ENCODE measurements at places on chromosomes 4 and X. TPM values are rescaled to one million over a fixed set of nuclear protein-coding genes. Genes with fewer than 3 reads are reported as not detected.

The HGFAC gene
- 0.20 TPM for total RNA-seq

- DNase-seq, result no peak
These were observed 5.6 kb downstream of the AMOT start for GRCh38 chrX:112835019-112835418.

The HSFX1 gene
- 0.79 TPM for total RNA-seq

- no peak for DNase-seq
These were observed 69.7 kb downstream of the MCUB start for GRCh38 chr4:109629775-109630174.

- no peak for DNase-seq
These were observed 72.6 kb downstream of the DMD start for GRCh38 chrX:33138677-33139249.

The PRR32 gene
- 3.5 TPM for total RNA-seq

DNA sequence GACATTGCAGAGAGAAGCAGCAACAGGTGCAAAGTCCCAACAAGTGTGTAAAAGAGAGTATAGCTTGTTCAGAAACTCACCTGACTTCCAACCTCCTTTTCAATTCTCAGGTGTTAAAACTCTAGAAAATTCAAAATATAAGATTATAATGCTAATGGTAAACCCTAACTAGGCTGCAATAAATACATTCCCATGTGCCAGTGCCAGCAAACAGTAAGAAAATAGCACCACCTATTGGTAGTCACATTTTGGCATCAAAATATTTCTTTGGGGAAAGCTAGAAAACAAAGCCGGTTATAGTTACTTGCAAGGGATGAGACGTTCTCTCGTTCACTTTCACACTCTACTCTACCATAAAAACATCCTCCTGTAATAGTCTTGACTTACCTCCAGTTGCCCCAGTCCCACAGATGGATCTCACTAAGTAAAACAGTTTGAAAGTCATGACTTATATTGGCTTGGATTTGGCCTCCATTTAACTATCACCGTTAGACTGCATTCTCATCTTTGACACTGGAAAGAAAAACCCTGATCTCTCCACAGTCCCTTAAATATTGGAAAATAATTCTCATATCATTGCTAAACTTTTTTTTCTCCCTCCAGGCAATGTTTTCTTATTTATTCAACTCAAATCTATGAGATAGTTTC is 9.6 kb downstream of the BMP3 start:
- peak; percentile 18 for DNase-seq

DNA sequence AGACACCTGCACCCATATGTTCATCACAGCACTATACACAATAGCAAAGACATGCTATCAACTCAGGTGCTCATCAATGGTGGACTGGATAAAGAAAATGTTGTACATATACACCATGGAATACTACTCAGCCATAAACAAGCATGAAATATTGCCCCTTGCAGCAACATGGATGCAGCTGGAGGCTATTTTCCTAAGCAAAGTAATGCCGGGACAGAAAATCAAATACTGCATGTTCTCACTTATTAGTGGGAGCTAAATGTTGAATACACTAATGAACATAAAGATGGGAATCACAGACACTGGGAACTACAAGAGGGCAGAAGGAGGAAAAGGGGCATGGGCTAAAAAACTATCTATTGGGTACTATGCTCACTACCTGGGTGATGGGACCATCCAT is 278.5 kb downstream of the GPC3 start:
- no peak for DNase-seq

DNA sequence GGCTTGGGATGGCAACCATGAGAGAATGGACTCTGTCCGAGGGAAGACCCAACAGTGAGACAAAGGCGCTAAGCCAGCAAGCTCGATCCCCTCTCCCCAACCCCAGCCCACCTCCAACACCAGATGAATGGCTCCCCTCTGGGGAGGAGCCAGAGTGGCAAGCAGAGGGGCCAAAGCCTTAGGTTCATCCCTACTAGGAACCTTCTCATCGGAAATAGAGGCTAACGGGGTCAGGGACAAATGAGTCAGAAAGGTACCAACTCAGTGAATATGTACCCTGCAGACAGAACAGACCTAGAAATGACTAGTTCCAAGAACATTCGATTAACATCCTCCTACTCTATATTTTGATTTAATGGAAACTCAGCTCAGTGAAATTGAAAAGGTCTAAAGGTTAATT is 73.9 kb downstream of the NSG1 start:
- no peak for DNase-seq

DNA sequence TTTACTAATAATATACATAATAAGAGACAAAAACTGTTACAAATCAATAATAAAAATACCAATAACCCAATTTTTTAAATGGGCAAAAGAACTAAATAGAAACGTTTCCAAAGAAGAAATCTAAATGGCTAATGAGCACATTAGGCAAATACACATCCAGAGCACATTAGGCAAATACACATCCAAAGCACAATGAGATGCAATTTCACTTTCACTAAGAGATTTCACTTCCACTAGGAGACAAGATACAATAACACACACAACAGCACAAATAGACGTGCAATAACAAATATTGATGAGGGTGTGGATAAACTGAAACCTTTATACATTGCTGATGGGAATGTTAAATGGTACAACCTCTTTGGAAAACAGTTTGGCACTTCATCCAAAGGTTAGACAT is 250.7 kb downstream of the ARAP2 start:
- DNase-seq, result no peak

- DNase-seq, result no peak
These were observed 391.9 kb upstream of the NDST4 start for GRCh38 chr4:115505326-115505725.

GRCh38 chr4:10273030-10273429 is 156.4 kb upstream of the WDR1 start:
- no peak for DNase-seq

- DNase-seq, result peak; percentile 61
These were observed 370.3 kb upstream of the SMIM31 start for GRCh38 chr4:164383358-164384220.

DNA sequence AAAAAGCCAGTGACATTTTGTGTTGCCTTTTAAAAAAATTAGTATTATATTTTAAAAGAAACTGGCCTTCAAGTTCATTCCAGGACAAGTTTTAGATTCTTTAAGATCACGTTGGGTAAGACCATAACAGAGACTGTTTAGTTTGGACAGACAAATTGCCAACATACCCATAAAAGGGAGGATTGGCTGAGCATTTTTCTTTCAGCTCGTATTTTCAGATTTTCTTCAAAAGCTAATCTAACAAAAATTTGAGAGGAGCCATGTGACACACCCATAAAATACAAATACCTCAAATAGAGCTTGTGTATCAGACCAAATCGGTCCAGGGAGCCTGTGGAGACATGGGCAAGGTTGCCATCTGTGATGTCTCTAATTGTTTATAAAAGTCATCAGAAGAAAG is 74.6 kb upstream of the C1QTNF7 start:
- DNase-seq, result no peak

The ASB9 gene
- 1.7 TPM for total RNA-seq

- no peak for DNase-seq
These were observed 12.0 kb upstream of the SLC2A9 start for GRCh38 chr4:10033191-10033881.

- no peak for DNase-seq
These were observed 283.2 kb downstream of the DCHS2 start for GRCh38 chr4:154208424-154208823.

DNA sequence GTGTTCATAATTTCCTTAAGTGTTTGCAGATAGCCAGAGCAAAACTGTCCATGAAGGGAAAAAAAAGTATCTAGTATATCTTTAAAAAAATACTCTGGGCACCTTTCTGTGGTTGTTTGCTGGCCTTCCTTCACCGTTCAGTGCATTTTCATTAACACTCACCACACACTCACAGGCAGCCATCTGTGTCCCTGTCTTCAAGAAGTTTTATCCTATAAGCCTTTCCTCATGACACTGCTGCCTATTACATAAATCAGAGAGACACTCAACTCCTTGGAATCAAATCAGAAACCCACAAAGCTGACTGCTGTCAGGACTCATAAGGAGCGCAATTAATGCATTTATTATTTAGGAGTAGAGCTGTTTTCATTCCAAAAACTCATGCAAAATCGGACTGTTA is 1720.2 kb downstream of the PCDH7 start:
- DNase-seq, result no peak

The CSAG2 gene
- not detected for total RNA-seq

- DNase-seq, result no peak
These were observed 81.0 kb upstream of the ESX1 start for GRCh38 chrX:104335756-104336155.

All from skin of body (tissue), 3 donors.